ENCODE measurements at places on chromosomes 4 and X. TPM values are rescaled to one million over a fixed set of nuclear protein-coding genes. Genes with fewer than 3 reads are reported as not detected.

The NOX1 gene
- total RNA-seq: under 0.01 TPM

The DUX4 gene
- not detected for total RNA-seq

The ZFP92 gene
- 0.32 TPM for total RNA-seq

The AFP gene
- 0.32 TPM for total RNA-seq

The TRIML2 gene
- not detected for total RNA-seq

The NLGN4X gene
- 0.86 TPM for total RNA-seq

The STS gene
- total RNA-seq: 4.5 TPM

The TLL1 gene
- total RNA-seq: 19.0 TPM

The SMIM43 gene
- total RNA-seq: 0.43 TPM

The NFXL1 gene
- total RNA-seq: 11.7 TPM

The HTRA3 gene
- 1.3 TPM for total RNA-seq

The IKBKG gene
- total RNA-seq: 13.0 TPM

The CCDC120 gene
- total RNA-seq: 0.86 TPM

The ZFP42 gene
- total RNA-seq: not detected

The SHISA3 gene
- not detected for total RNA-seq

The KLB gene
- total RNA-seq: not detected

The DCHS2 gene
- total RNA-seq: under 0.01 TPM

The COL25A1 gene
- 6.9 TPM for total RNA-seq

The SH3BP2 gene
- 27.4 TPM for total RNA-seq

The EFHC2 gene
- total RNA-seq: 0.32 TPM

The GABRQ gene
- under 0.01 TPM for total RNA-seq

The DDIT4L gene
- 3.5 TPM for total RNA-seq

The TLR10 gene
- not detected for total RNA-seq

The PWWP3B gene
- total RNA-seq: 5.2 TPM

The IDH3G gene
- 40.2 TPM for total RNA-seq

The RTL9 gene
- under 0.01 TPM for total RNA-seq

The FGF13 gene
- total RNA-seq: not detected

The TDO2 gene
- total RNA-seq: 4.2 TPM

The TMEM255A gene
- total RNA-seq: not detected

The UGT2A2 gene
- not detected for total RNA-seq

The BEX2 gene
- 2.3 TPM for total RNA-seq

The TMEM31 gene
- total RNA-seq: 0.32 TPM

The EVC gene
- total RNA-seq: 54.4 TPM

The XG gene
- 4.7 TPM for total RNA-seq

The MND1 gene
- total RNA-seq: 4.3 TPM

The WDR44 gene
- total RNA-seq: 28.9 TPM

The PDE5A gene
- total RNA-seq: 109 TPM

The AREG gene
- not detected for total RNA-seq

The CSAG2 gene
- total RNA-seq: not detected

The IL2RG gene
- not detected for total RNA-seq

The ATP2B3 gene
- not detected for total RNA-seq

The UGT2B15 gene
- total RNA-seq: not detected

The TMEM192 gene
- 6.8 TPM for total RNA-seq

The PLAC8 gene
- total RNA-seq: not detected

The ETDB gene
- total RNA-seq: not detected

The MGAT4D gene
- total RNA-seq: not detected

The CLCN5 gene
- total RNA-seq: 12.5 TPM

The MAGEB2 gene
- total RNA-seq: not detected

The CDX4 gene
- not detected for total RNA-seq

The IQSEC2 gene
- 11.0 TPM for total RNA-seq

The SHOX gene
- not detected for total RNA-seq

Measured in fibroblast of villous mesenchyme (primary cell).